ENCODE measurements at places on chromosomes 12 and 14. TPM values are rescaled to one million over a fixed set of nuclear protein-coding genes. Genes with fewer than 3 reads are reported as not detected.

GRCh38 chr12:41008472-41008871, 179.6 kb upstream of the PDZRN4 start:
- H3K27ac ChIP-seq, result no peak overlapping the region
- H3K27me3 ChIP-seq, result no peaks in the 10 kb centered on the region

LRRC10 gene
- not detected for polyA plus RNA-seq

BMP4 gene
- polyA plus RNA-seq, result 11.4 TPM

DNA sequence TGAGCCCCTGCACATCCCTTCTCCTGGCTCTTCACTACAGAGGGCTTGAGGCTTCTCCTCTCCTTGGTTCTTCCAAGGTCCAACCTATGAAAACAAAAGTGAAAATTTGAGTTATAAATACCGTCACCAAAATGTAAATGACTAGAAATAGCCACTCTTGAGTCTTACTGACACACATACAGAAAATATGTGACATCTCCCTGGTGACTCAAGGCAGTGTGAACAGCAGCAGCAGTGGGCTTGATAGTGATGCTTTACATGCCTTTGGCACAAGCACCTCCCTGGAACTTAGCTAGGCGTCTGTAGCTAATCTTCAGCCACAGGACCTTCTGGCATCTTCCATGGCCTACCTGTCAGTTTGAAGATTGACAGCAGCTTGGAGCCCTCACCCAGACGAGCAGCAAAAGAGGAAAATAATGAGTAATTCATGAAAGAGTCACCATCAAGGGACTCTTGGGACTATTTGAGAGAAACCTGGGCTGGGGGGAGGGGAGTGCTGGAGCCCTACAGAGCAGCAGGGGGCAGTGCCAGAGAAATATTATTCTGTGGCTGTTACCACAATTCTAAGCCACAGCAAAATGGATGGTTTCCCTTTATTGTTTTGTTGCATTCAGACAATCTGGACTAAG, 158.0 kb downstream of the KCNK10 start:
- no peaks in the 10 kb centered on the region for H3K36me3 ChIP-seq
- no peaks in the 10 kb centered on the region for H3K4me1 ChIP-seq
- no peak overlapping the region for H3K27ac ChIP-seq
- DNase-seq, result peak; percentile 1

FGF6 gene
- not detected for polyA plus RNA-seq

OASL gene
- polyA plus RNA-seq, result 0.07 TPM

DNA sequence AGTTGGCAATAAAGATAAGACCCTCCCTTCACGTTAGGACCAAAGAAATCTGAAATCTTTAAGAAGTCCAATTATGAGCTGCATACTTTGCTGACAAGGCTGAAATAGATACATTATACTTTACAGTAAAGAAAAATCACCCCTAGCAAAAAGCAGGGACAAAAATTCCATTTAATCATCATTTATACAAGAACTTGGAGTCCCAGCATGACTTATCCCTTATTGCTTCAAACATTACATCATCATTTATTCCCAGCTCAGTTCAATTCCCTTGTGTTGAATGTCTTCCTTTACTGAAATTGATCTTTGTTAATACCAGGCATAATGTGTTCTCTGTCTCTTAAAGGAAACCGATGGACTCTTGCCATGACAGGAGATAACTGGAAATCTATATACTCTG, 449.6 kb upstream of the CCDC196 start:
- H3K36me3 ChIP-seq, result no peaks in the 10 kb centered on the region
- no peak overlapping the region for H3K4me3 ChIP-seq
- no peaks in the 10 kb centered on the region for H3K27me3 ChIP-seq
- H3K27ac ChIP-seq, result no peak overlapping the region
- no peaks in the 10 kb centered on the region for H3K4me1 ChIP-seq
- no peak for DNase-seq

PPP1R36 gene
- 0.37 TPM for polyA plus RNA-seq

GRCh38 chr12:19988001-19988400, 380.3 kb upstream of the PDE3A start:
- no peaks in the 10 kb centered on the region for H3K27me3 ChIP-seq
- no peak overlapping the region for H3K4me3 ChIP-seq
- no peak overlapping the region for H3K27ac ChIP-seq
- no peak for DNase-seq

GRCh38 chr12:2354151-2354991, 301.6 kb downstream of the CACNA1C start:
- no peak overlapping the region for H3K4me3 ChIP-seq
- H3K27ac ChIP-seq, result no peak overlapping the region
- no peaks in the 10 kb centered on the region for H3K27me3 ChIP-seq
- DNase-seq, result no peak

- H3K4me3 ChIP-seq, result no peak overlapping the region
- no peaks in the 10 kb centered on the region for H3K36me3 ChIP-seq
- no peak for DNase-seq
- no peak overlapping the region for H3K27ac ChIP-seq
- H3K4me1 ChIP-seq, result no peaks in the 10 kb centered on the region
- H3K27me3 ChIP-seq, result peaks cover 83% of the 10 kb centered on the region
Observed at GRCh38 chr14:37587131-37587803, 7.8 kb downstream of the FOXA1 start.

GRCh38 chr12:129053232-129053631, 200.0 kb downstream of the GLT1D1 start:
- no peak for DNase-seq
- H3K4me1 ChIP-seq, result no peaks in the 10 kb centered on the region
- H3K27me3 ChIP-seq, result no peaks in the 10 kb centered on the region
- H3K27ac ChIP-seq, result no peak overlapping the region
- no peak overlapping the region for H3K4me3 ChIP-seq

LTA4H gene
- 81.1 TPM for polyA plus RNA-seq

All from fibroblast of lung (primary cell).